Articular chondrocyte of knee joint (primary cell): ENCODE measurements at places on chromosomes 6 and 20. TPM values are rescaled to one million over a fixed set of nuclear protein-coding genes. Genes with fewer than 3 reads are reported as not detected.

The BHLHE23 gene
- total RNA-seq = not detected in 2 replicates

The TREML2 gene
- total RNA-seq = under 0.01 TPM in 1 of 2 replicates, not detected in the other

The CLDN20 gene
- not detected in 2 replicates for total RNA-seq

The MAPK13 gene
- 2.7 and 8.3 TPM in 2 replicates for total RNA-seq

The CD93 gene
- total RNA-seq = 0.13 and 0.54 TPM in 2 replicates

The IPCEF1 gene
- 0.13 and 0.22 TPM in 2 replicates for total RNA-seq

The PPP1R16B gene
- 0.22 TPM in 1 of 2 replicates, not detected in the other for total RNA-seq

The CRISP2 gene
- total RNA-seq = not detected in 2 replicates

The GSTA2 gene
- total RNA-seq = not detected in 2 replicates

The SLC13A3 gene
- 1.5 and 1.6 TPM in 2 replicates for total RNA-seq

The HLA-DPA1 gene
- total RNA-seq = 7.6 and 11.9 TPM in 2 replicates

The PAK5 gene
- total RNA-seq = not detected in 2 replicates

The SIGLEC1 gene
- total RNA-seq = not detected in 2 replicates

The LINC00237 gene
- not detected in 2 replicates for total RNA-seq

The NT5E gene
- 499 and 602 TPM in 2 replicates for total RNA-seq

The TPD52L2 gene
- 154 and 159 TPM in 2 replicates for total RNA-seq

The TMEM244 gene
- not detected in 2 replicates for total RNA-seq

The NFATC2 gene
- total RNA-seq = 1.1 and 2.4 TPM in 2 replicates

The ULBP2 gene
- 4.2 and 5.1 TPM in 2 replicates for total RNA-seq

The GSTA1 gene
- total RNA-seq = 0.26 TPM in 1 of 2 replicates, not detected in the other

The MEP1A gene
- total RNA-seq = not detected in 2 replicates

The BNIP5 gene
- total RNA-seq = not detected in 2 replicates

The PSORS1C2 gene
- not detected in 2 replicates for total RNA-seq

The FHL5 gene
- total RNA-seq = not detected in 2 replicates

The DYNLT2 gene
- 1.5 and 2.1 TPM in 2 replicates for total RNA-seq

The ARFGEF3 gene
- total RNA-seq = 6.5 and 8.2 TPM in 2 replicates

The IYD gene
- under 0.01 TPM in 2 replicates for total RNA-seq
